ENCODE measurements at places on chromosomes 12 and 14. TPM values are rescaled to one million over a fixed set of nuclear protein-coding genes. Genes with fewer than 3 reads are reported as not detected.

TC2N gene
- total RNA-seq, result 72.6 TPM

DNA sequence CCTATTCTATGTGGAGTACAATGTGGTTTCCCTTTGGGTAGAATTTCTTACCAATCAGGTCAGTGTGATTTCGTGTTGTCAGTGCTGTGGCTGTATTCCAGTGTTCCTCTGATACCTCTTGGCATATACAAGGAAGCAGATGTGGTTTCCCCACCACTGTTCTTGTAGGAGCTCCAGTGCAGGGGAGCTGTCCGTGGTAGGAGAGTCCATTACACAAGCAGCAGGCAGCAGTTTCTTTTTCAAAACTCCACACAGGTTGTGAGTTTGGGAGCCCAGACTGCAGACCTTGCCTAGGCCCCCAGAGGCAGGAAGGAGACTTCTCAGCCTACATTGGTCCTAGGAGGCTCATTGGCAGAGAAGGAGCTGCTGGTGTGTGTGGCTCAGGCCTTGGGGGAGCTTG is 452.8 kb downstream of the AACS start:
- peak; percentile 70 for DNase-seq

DNA sequence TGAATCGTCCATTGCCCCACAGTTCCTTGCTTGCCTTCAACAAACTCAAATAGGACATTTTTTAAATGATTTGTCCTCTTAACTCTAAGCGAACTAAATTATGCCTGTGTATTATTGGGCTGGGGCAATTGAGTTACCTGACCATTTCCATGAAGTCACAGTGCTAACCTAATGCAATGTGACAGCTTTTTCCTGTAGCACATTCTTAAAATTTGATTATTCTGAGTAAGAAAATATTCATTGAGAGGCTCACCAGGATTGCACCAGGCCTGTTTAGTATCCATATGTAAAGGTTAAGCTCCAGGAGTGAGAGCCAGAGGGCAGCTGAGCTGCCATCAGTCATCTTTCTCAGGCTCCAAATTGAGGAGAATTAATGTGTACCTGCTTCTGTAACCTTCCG is 90.9 kb downstream of the GPR65 start:
- DNase-seq, result no peak

GRCh38 chr12:53871367-53871766 is 67.3 kb upstream of the HOXC13 start:
- DNase-seq, result no peak

- DNase-seq, result peak; percentile 45
These were observed 6.6 kb downstream of the TSPAN19 start for GRCh38 chr12:85029456-85029855.

DNA sequence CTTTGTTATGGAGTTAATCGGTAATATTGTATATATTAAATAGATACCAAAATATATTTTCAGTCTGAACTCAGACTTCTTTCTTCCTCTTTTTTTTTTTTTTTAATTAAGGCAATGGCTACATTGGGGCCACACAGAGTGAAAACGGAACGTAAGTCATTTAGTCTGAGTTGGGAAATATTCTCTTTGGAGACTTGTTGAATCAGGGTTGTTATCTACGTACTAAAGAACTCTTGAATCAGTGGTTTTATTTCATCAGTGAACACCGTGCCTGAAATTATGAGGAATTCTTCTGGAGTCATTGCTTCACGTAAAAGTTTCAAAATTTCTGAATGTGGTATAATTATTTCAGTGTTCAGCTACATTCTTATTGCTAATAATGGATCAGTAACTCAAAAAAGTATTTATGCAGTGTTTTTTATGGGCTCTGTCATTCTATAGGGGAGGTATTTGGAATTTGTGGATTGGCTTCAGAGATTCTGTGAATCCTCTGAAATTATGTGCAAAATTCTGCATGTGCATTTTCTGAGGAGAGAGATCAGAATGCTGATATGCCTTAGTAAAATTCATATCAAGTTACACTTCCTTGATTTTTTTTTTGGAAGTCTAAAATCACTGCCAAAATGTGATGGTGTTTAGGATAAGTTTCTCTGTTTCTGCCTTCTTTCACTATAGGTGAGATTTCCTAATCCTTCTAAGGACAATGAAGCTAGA is 39.6 kb downstream of the BRMS1L start:
- no peak for DNase-seq

All from hepatocyte (in vitro differentiated cells).